ENCODE measurements at places on chromosomes 6 and 20. TPM values are rescaled to one million over a fixed set of nuclear protein-coding genes. Genes with fewer than 3 reads are reported as not detected.

- DNase-seq: no peak
Measured at GRCh38 chr20:57598491-57598890, 21.7 kb downstream of the ZBP1 start.

Gene SLC22A2
- total RNA-seq: not detected

GRCh38 chr6:27678469-27678868 lies 205.6 kb upstream of the ZNF184 start:
- no peak for DNase-seq

DNA sequence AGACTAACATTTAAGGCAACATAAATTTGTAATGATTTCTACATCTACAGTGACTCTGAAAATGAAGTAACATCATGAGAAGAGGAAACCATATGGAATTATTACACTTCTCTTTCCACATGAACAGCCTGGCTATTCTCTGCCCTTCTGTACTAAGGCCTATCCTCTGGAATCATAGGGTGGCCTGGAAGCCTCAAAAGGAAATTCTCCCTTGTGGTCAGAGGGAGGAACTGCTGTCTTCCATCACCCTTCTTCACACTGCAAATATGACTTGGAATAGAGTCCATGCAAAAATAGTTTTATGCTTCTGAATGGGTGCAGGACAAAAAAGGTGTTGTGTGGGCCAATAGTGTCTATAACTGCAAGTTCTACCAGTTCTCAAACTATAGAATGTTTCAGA lies 44.6 kb upstream of the SH3BGRL2 start:
- DNase-seq: no peak

GRCh38 chr6:40918040-40918651 lies 120.9 kb downstream of the UNC5CL start:
- no peak for DNase-seq

- no peak for DNase-seq
Measured at GRCh38 chr6:28011722-28012121, 54.7 kb downstream of the OR2B6 start.

- no peak for DNase-seq
Measured at GRCh38 chr6:7139835-7140470, 32.2 kb downstream of the RREB1 start.

DNA sequence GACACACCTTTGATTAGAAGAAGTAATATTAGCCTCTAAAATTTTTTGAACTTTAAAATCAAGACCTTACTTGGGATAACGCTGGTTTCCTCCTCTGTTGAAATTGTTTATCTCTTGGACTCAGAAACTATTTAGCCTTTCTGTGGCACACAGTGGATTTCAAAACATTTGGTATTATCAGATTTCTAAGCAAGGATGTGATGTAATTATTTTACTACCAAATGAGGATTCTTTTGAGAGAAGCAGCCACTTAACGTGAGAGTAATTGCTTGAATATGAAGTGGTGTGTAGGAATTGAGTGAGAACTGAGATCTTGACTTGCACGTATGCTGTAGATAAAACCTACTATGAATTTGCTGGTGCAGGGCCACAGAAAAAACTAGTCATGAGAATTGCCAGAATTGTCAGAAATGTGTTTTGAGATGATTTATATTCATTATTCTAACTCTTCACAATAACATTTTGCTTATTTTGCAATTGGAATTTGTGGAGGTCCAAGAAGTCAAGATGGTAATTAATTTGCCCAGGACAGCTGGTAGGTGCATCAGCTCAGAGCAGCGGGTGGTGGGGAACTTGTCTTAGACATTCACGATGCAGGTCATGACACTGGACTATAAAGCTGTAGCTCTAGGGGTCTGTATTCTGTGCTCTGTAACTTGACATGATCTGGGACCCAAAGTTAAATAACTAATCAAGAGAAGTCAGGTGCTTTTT lies 53.4 kb downstream of the AKAP12 start:
- DNase-seq: no peak

DNA sequence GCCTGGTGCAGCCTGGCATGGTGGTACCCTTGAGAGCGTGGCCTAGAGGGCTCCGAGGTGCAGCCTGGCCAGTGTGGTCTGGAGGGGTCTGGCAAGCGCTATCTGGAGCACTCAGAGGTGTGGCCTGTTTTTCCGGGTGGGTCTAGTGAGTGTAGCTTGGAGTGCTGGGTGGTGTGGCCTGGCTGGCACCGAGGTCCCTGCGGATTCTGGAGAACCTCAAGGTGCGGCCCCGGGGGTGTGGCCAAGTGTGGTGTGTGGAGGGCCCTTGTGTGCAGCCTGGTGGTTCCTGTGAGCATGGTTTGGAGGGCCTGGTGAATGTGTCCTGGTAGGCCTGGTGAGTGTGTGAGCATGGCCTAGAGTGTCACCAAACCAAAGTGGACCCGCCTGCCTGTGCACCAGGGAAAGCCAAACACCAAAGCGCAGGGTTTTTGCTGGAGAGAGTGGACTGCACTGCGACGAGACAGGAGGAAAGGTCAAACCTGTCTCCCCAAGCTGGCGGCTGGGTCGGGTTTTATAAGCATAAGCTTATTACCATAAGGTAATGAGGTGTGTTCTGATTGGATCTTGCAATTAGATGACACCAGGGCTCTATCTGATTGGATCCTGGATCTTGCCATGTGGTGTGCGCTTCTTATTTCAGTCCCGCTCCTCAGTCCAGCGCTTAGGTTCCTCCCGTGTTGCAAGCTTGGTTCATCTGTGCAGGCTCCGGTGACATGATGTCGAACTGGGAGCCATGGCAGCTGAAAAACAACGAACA lies 35.7 kb downstream of the IGF2R start:
- DNase-seq: no peak

Gene CTAGE9
- total RNA-seq: not detected

DNA sequence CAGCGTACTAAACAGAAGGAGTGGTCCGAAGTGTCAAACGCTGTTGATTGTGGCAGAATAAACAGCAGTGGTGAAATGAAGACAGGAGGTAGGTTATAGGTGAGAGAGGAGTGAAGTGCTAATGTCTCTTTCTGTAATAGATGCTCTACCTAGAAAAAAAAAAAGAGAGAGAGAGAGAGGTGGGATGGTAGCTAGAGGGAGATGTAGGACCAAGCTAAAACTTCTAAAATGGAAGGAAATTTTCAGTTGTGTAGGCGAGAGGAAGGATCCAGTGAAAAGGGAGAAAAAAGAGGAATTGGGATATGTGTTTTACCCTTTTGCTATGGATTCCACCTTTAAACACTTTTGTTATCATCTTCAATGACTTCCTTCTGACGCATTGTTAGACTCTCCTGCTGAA lies 126.5 kb upstream of the BMP2 start:
- no peak for DNase-seq

- peak; percentile 72 for DNase-seq
Measured at GRCh38 chr6:40997234-40997957, 41.6 kb downstream of the UNC5CL start.

DNA sequence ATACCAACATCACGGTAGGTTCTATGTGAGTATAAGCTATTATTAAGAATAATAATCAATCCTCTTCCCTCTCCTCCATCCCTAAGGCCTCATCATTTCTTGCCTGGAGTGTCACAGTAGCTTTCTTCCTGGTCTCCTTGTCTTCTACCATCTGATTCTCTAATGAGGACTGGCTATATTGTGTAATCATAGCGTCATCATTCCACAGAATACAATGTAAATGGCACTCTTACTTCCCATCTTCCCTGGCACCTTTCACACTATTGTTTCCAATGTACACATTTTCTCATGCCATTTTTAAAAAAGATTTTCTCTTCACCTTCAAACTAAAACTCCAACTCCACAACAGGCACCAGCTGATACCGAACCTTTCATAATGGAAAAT lies 2.2 kb upstream of the BTN3A2 start:
- no peak for DNase-seq

Measured in RPMI7951 (cell line).